CD4-positive, alpha-beta T cell treated with Interleukin-21 for 1 hour (primary cell): ENCODE measurements at places on chromosomes 1 and 21.

GRCh38 chr1:99851850-99852454, 1.8 kb downstream of the AGL start:
- DNase-seq: no peak

DNA sequence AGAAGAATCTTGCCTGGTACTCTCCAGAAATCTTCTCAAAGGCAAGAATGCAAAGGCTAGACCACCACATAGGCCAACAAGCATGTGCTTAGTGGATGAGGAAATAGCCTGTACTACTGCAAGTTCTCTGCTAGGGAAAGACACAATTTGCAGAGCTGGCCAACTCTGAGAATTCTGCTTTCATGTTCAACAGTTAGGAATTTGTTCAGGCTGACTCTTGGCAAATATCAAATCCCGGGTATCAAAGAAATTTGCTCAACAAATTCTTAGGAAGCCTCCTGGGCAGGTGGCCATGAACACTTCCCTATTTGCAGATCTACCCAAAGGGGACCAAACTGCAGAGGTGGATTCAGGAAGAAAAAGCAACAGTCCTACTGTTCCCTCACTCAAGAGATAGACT, 15.0 kb upstream of the H3-3A start:
- DNase-seq: no peak

DNA sequence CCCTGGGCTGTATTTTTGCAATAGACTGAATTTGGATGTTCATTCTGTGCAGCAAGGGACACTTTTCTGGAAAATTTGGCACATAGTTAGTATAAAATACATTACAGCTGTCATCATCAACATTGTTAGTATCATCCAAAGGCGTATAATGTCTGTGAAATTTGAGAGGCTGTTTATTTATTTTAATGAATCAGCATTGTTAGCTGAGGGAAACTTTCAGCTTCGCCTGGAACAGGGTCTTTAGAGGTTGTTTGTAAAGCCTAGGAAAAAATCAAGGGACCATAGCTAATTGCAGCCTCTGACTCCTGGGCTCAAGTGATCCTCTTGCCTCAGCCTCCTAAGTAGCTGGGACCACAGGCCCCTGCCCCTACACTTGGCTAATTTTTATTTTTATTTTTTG, 106.8 kb upstream of the USP24 start:
- DNase-seq: no peak

DNA sequence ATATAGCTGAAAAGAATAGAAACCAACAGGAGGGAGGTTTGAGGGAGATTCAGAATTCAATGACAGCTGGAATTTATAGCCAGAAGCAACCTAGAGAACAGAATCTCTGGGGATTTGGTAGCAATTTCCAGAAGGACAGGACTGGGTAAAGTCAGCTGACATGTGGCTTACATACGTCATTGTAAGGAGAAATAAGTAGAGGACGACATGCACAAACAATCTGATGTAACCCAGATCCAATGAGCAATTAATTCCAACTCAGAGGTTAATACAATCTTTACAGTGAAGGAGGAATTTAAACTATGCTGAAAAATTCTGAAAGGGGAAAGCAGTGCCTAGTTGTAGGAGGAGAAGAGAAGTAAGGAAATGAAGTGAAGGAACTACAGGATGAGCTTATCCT, 383.9 kb downstream of the PTBP2 start:
- DNase-seq: no peak

DNA sequence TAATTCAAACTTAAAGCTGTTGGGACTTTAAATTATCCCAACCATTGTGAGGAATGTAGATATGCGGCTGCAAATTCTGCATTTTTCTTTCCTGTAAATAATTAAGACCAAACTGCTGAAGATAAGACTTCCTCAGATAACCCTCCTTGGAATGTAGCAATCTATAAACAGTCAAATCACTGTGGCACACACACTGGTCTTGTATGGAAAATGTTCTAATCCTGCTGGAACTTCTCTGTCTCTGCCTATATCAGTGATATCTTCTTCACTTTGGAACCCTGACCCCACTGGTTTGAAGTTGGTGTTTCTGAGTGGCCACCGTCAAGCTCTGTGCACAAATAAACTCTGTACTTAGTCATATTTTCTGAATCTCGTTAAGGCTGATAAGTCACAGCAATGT, 32.9 kb downstream of the HSF2BP start:
- DNase-seq: no peak

GRCh38 chr1:96808191-96808590, 86.6 kb downstream of the PTBP2 start:
- no peak for DNase-seq

DNA sequence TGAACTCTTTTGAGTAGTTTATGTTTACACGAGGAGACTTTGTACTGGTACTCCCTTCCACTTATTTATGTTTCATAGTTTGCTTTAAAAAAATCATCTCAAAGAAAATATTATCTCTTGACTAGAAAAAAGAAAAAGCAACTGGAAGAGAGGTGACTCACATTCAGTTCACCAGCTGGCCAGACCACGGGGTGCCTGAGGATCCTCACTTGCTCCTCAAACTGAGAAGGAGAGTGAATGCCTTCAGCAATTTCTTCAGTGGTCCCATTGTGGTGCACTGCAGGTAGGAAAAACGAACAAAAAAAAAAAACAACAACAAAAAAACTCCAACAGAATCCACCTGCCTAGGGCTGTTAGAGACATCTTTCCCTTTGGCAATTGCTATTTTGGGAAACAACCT, 102.9 kb downstream of the PTPRC start:
- DNase-seq: no peak

GRCh38 chr1:235998812-235999211, 66.1 kb downstream of the NID1 start:
- peak; percentile 76 for DNase-seq
